Islet precursor cell (in vitro differentiated cells): ENCODE measurements at places on chromosomes 6 and 20.

GRCh38 chr20:31781945-31782344, 37.2 kb upstream of the MYLK2 start:
- DNase-seq, result no peak

GRCh38 chr20:17189976-17190695, 36.7 kb upstream of the PCSK2 start:
- no peak for DNase-seq

- DNase-seq, result no peak
Observed at GRCh38 chr6:16270178-16270794, 31.9 kb downstream of the GMPR start.

- peak; percentile 24 for DNase-seq
Observed at GRCh38 chr20:32442630-32443373, 84.7 kb downstream of the ASXL1 start.

GRCh38 chr6:134452906-134453305, 135.0 kb upstream of the SGK1 start:
- DNase-seq, result no peak

GRCh38 chr6:140318408-140318807, 944.0 kb upstream of the CITED2 start:
- DNase-seq, result no peak

- DNase-seq, result no peak
Observed at GRCh38 chr20:50536333-50536732, 26.1 kb downstream of the PTPN1 start.

DNA sequence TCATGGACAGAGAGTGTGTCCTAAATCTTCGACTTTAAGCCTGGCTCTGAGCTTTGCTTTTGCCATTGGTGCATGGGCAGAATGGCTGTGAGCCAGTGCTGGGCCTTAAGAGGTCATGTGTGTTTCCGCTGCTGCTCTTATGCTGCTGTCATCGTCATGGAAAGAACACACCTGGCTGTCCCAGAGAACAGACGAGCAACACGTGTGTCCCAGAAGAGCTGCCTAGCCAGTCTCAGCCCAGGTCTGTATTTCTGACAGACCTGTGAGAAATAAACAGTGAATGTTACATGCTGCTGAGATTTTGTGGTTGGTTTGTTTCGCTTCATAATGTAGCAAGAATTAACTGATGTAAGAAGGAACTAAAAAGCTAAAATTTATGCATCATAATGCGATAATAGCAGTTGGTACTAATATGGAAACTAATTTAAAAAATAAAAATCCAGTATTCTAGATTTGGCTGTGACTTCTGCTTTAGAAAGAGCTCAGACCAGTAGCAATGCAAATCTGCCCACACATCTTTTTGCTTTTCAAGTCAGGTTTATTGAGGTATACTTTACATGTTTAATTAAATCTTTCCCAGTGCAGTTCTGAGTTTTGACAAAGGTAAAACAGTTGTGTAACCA, 11.5 kb upstream of the SCP2D1 start:
- DNase-seq, result no peak

- peak; percentile 98 for DNase-seq
Observed at GRCh38 chr6:145734486-145735355, 599 bp downstream of the EPM2A start.

DNA sequence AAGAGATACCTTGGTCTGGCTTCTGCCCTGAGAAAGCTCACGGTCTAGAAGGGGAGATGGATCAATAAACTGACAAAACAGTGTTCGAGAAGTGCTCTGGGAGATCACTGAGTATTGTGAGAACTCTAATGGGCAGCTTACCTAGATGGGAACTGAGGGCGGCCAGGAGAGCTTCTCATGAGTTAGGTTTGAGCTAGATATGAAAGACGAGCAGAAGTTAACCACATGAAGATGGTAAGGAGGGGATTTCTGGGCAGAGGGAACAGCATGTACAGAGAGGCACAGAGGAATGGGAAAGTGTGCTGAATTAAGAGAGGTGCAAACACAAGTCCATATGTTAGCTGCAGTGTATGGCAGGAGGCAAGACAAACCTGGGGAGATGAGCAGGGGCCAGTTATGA, 11.9 kb downstream of the ZFAND3 start:
- DNase-seq, result no peak

- no peak for DNase-seq
Observed at GRCh38 chr20:38759106-38759505, 10.8 kb downstream of the ACTR5 start.

GRCh38 chr6:144007478-144008119, 460 bp downstream of the PLAGL1 start:
- peak; percentile 55 for DNase-seq

- no peak for DNase-seq
Observed at GRCh38 chr20:31440012-31440659, at the start of gene DEFB123. Gene DEFB123 (plus strand): TSS chr20:31440632. CDS start chr20:31440699, 67 bp downstream.

- DNase-seq, result no peak
Observed at GRCh38 chr6:130159956-130160355, 62.8 kb downstream of the SAMD3 start.

- peak; percentile 47 for DNase-seq
Observed at GRCh38 chr20:24948939-24949679, at the start of gene CST7. Gene CST7 (plus strand): TSS chr20:24949269. CDS start chr20:24949506, 237 bp downstream.

DNA sequence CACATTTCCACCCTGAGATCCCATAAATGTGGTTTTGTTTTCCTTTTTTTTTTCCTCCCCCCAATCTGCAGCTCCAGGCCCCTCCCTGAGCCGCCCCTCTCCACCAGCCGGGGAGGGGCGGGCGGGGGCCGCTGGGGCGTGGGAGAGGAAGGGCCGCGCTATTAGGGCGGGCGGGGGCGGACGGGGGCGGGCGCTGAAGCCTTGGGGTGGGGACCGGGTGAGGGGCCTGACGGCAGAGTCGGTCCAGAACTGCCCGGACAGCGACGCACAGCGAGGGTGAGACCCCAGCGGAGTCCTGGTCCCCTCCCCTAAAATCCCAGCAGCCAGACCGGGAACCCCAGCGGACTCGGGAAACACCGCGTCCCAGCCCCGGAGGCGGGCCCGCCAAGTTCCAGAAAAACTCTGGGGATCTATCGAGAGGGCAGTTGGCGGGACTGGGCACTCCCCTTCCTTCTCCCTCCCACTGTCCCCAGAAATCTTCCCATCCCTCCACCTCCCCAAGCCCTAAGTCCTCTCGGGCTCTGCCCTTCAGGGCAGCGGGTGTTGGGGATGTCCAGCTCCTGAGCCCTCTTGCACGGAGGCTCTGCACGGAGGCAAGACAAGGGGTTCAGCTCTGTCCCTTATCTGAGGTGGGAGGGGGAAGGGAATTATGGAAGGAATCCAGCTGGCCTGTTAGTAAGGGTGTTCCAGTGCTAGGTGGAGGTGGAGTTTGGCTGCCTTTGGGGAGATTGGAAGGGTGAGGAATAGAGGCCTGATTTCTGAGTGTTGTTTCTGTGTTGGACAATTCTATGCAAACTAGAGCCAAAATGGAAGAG, at the start of gene PRICKLE4:
TSS of gene PRICKLE4 (plus strand) at position 232 of the 815 bp plus-strand sequence. CDS start 2,692 bp downstream, outside the sequence.
- no peak for DNase-seq

DNA sequence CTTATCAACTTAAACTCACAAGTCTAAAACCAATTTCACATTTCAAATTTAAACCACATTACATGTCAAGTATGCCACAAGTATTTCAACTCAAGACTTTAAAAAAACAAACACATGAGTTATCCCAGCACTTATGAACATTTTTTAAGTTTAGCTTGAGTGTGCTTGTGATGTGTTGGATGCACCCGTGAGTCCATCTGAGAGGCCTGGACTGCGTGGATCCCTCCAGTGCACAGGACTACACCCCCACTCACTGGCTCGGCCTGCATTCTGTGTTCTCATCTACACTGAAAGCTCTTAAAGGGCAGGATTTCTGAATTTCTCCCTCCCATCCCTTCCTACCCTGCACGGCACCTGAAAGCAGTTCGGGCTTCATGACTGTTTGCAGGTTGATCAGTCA, 128.8 kb upstream of the CD93 start:
- no peak for DNase-seq

GRCh38 chr6:53728570-53729194, 63.1 kb upstream of the KLHL31 start:
- DNase-seq, result peak; percentile 86

GRCh38 chr20:45672765-45673164, 2.7 kb upstream of the WFDC11 start:
- no peak for DNase-seq

- DNase-seq, result no peak
Observed at GRCh38 chr6:56714273-56714672, 71.6 kb upstream of the DST start.

- DNase-seq, result peak; percentile 79
Observed at GRCh38 chr20:52031563-52032303, 159.8 kb downstream of the ZFP64 start.

GRCh38 chr6:9914951-9915350, 499.9 kb downstream of the TFAP2A start:
- DNase-seq, result no peak

GRCh38 chr6:16419636-16420336, 181.4 kb downstream of the GMPR start:
- no peak for DNase-seq

GRCh38 chr20:257419-257818, at the start of gene DEFB132:
Gene DEFB132 (plus strand): TSS chr20:257724. CDS start chr20:257779, 55 bp downstream.
- no peak for DNase-seq

- no peak for DNase-seq
Observed at GRCh38 chr20:8718279-8718678, 350.6 kb upstream of the PLCB4 start.

- peak; percentile 64 for DNase-seq
Observed at GRCh38 chr20:15889514-15890256, 683.6 kb downstream of the KIF16B start.

- peak; percentile 90 for DNase-seq
Observed at GRCh38 chr6:136113736-136114173, 136.4 kb downstream of the MTFR2 start.

DNA sequence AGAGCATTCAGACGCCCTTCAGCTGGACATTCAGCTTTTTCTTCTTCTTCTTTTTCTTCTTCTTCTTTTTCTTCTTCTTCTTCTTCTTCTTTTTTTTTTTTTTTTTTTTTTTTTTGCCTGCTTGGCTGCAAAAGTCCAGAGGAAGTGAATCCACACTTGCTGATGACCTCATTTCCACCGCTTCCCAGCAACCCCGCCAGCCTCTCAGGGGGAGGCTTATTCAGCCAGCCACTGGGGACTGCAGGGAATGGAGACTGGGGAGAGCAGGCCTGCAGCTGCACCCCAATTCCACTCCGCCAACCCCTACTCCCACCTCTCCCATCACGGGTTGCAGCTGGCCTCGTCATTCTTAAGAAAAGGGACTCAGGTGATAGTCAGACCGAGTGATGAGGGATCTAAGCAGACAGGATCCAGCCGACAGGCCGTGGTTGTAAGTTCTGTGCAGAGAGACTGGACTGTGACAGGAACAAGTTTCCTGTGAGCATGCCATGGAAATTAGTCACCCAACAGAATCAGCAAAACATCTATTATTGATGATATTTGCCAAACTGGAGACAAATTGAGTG, 59.0 kb upstream of the QKI start:
- peak; percentile 85 for DNase-seq

DNA sequence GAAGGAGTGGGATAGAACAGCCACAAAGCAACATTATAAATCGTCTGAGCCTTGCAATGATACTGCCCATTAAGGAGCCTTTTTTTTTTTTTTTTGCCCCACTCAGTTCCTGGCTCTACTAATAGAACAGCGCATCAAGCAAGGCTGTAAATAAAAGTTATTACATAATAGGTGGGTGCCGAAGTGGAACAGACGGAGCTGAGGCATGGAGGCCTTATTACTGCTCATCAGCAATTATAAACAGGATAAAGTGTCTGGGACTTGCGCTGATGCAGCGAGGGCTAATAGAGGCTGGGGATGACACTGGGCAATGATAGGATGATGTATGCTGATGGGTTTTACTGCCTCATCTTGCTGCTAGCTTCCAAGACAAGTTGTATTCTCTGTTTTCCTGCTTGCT, 272.1 kb downstream of the ZFAND3 start:
- no peak for DNase-seq

DNA sequence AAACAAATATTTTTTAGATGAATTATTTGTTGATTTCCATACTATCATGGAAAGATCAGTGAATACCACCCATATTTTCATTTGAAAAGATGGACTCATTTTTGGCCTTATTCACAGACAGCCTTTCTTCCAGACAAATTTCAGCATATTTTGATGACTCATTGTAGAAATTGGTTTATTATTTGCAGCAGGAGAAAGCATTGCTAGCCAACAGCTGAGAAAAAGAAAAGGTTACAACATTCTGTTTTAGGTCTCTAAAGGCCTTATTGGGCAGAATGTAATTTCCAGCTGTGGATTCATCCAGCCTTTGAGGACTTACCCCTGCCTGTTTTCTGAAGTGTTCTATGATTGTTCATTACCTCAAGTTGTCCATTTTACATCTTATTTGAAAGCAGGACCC, 201.9 kb downstream of the PLCB4 start:
- no peak for DNase-seq

DNA sequence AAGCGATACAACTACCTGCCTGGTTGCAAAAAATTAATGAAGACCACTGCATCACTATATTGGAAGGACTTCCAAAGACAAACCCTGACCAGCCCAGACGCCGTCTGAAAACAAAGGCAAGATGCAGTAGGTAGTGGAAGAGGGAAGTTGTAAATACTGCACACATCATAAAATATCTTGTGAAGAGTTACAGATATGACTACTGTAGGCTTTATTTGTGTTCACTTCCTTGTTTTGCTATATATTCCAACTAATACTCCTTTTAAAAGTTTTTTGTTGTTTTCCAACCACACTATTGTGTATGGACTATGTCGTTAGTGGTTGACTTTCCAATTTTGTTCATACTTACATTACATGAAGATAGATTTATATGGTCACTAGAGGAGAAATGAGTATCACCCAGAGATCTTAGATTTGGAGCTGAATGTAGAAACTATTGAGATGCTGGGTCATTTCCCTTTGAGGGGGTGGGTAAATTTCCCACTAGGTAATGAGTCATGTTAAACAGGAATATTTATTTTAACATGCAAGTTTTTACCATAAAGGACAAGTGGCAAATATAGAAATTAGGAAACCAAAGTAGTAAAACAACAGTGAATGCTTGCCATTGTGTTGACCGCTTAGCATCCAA, 16.6 kb upstream of the TXLNB start:
- DNase-seq, result no peak

GRCh38 chr6:6758915-6759654, 170.6 kb downstream of the LY86 start:
- DNase-seq, result peak; percentile 78

DNA sequence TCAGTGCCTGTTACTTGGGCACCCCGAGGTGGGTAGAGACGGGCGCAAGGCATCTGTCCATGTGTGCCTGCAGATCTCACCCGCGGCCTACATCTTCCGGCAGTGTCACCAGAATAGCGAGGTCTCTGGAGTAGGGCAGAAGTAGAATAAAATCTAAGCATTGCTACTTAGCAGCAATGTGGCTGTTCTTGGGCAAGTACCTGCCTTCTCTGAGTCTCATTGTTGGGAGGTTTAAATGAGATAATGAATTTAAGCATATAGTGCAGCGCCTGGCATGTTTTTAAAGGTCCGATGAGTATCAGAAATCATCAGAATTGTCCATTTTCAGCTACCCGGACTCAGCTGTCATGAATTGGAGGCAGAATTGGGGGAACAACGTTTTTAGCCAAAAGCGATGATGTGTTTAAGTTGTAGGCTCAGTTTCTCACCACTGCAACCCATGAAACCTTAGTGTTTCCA, 800 bp downstream of the ABCC10 start:
- DNase-seq, result no peak
